ENCODE measurements at places on chromosomes 7 and 10.

DNA sequence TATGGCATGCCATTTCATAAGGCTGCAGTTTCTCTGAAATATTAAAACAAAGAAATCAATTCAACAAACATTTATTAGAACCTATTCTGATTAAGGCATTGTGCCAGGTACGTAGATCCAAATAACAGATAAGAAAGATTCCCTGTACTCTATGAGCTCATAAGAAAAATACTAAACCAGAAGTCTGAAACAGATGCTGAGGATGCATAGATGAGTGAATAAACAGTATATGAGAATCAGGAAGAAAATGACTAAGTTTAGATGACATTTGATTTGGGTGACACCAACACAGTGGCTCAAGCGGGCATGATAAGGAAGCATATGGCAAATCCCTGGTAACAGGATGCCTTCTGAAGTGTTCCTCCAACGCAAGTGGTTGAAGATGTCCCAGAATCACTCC lies 477.2 kb downstream of the PARD3 start:
- no peak for DNase-seq

GRCh38 chr10:119263951-119264617 lies 56.7 kb downstream of the GRK5 start:
- DNase-seq: no peak

DNA sequence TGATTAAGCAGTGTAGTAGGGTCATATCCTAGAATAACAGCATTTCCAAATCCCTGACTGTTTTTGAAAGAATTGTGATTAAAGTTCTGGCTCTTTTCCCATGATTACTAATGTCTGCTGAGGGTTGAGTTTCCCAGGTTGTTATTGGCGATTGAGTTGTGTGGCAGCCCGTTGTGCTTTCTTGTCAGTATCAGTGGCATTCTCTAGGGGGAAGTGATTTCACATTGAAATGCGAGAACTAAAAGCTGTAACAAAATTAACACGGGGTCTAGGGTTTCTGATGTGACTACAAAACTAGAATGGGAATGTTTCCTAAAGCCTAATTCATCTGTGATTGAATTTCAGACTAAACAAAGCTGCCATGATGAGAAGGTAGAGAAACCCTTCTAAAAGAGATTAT lies 349.4 kb downstream of the EXOC4 start:
- no peak for DNase-seq

DNA sequence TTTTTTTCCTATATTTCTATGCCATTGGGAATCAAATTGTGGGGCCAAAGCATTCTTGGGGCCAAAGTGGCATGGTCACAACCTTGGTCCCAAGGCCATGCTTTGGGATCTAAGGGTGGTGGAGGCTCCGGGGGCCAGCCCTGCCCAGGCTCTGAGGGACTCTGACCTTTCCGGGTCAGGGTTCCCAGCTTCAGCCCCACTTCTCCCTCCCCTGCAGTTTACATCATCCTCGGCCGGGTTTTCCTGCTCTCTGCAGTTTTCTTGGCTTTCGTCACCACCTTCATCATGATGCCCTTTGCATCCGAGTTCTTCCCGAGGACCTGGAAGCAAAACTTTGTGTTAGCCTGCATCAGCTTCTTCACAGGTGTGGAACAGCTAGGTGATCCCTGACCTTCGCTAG lies 8.5 kb downstream of the TMEM225B start:
- DNase-seq: no peak

- DNase-seq: no peak
Measured at GRCh38 chr10:14086596-14086995, 244.1 kb downstream of the FRMD4A start.

DNA sequence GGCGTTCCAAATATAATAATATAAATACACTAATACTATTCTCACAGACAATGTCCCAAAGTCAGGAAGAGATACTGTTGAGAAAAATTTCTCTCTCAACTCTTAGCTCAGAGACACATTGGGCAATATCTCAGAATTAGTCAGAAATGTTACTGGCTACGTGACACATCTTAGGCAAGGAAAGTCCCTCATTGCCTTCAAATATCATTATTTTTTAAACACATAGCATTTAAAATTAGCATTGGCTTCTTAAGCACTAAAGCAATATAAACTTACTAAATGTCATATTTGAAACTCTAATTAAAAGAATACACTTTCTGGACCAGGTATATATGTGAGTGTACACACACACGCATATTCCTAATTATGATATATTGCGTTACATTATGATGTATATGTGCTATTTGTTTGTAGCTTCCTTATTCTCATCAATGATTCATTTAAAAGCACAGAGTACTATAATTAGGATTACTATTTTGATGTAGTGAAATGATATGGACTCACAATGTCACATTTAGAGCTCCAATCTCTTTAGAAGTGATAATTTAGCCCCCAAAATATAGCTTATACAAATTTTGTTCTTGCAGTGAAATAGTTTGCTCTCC lies 255.8 kb downstream of the TWIST1 start:
- no peak for DNase-seq

- no peak for DNase-seq
Measured at GRCh38 chr10:51691135-51691534, 8.3 kb downstream of the CSTF2T start.

DNA sequence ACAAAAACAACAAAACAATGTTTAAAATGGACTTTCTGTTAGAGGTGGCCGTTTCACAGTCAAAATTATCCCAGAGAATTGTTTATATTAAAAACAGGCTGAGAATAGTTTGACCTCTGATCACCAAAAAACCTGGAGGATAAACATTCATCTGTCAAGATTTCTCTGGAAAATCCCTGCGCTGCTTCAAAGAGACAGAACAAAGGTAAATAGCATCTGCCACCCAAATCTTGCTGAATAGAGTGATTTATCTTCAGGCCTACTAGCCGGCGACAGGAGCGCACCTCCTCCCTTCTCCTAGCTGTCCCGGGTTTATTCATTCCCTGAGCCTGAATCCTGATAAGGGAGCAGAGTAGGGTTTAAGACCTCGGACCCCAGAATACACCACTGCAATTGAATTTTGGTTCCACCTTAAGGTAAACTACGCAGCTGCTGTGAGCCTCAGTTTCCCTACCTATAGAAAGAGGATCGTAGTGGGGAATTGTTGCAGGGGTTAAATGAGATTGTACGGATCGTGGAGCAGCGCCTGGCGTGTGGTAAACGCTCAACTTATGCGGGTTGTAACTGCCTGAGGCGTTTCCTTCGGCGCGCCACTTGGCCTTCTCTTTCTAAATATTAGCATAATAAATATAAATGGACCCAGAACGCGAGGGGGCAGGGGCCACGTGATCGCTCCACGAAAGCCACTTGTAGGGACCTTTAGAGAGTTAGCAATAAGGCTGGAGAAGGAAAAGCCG lies 498 bp upstream of the ST7 start:
- DNase-seq: no peak

DNA sequence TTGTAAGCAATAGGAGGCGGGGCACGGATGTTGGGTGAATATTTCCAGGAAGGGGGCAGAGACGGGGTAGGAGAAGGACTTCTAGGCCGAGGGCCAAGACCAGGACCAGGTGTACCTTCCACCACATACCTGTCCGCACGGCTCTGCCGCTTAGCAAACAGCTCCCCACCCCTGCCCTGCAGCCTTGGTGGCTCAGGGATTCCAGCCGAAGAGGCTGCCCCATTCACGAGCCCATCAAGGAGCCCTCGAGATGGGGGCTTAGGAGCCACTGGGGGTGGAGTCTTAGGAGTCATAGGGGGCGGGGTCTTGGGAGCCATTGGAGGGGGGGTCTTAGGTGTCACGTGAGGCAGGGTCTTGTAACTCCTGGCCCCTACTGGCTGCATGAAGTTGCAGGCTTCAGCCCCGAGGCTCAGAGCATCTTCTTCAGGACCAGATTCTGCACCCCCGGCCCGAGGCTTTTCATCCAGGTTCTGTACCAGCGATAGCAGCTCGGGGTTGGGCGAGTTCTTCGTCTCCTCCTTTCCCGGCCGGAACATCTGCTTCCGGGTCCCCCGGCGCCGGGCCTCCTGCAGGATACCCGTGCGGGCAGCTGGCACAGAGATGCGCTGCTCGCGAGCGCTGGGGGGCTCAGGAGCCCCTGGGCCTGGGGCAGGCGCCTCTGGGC lies 6.1 kb upstream of the MYOZ1 start:
- no peak for DNase-seq

DNA sequence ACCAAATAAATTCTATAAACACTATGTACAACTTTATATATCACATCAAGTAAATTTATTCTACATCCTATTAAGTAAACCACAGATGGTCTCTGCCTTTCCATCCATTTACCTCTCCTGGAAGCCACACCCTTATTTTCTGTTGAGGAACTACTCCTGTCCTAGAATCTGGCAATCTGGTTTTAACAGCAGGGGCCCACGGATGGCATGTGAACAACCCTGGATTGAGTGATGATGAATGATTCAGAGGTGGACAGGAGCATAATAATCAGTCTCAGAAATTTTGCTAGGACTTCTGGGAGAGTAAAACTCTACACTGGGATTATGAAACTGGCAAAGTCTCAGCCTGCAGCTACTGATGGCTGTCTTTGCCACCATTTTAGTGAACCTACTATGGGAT lies 54.1 kb downstream of the CDK6 start:
- DNase-seq: no peak

GRCh38 chr10:61793760-61794703 lies 107.5 kb upstream of the ARID5B start:
- DNase-seq: no peak

DNA sequence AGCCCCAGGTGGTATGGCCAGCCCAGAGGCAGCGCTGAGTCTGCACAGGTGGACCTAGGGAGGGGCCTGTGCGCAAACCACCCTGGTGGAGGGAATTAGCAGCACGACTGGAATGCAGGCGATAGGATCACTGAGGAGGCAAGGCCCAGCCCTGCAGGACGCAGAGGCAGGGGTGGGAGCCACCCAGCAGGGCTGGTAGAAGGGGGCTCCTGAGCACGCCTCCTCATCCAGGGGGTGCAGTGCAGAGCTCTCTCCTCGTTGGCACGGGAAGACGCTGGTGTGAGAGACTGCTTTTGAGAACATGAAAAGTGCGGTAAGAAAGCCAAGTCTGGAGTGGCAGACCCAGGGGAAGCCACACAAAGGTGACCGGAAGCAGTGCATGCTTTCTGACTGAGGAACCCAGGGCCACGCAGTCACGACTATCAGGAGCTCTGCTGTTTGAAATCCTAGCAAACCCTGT lies 6.0 kb downstream of the FXYD4 start:
- DNase-seq: no peak

DNA sequence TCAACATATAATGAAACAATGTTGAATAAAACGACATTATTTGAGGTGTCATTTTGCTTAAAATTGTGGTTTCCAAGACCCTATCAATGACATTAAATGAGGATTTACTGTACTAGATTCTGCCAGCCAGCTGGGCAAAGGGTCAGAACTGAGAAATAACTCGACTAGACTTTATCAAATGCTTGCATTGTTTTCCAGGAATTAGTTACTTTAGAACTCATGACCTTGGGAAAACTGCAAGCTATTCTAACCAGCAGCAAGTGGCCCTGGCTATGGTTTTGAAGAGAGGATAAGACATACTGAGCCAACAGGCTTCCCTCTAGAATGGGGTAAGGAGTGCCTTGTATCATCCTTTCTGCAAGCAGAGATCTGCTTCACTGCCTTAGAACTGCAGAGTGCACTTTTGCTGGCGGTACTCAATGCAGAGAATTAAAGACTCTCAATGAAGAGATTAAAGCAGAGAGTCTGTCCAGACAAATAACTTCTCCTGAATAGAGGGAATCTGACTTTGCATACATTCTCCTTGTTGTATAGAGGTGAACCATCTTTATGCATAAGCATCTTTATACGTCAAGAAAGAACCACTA lies 281.5 kb downstream of the ARL4A start:
- no peak for DNase-seq

DNA sequence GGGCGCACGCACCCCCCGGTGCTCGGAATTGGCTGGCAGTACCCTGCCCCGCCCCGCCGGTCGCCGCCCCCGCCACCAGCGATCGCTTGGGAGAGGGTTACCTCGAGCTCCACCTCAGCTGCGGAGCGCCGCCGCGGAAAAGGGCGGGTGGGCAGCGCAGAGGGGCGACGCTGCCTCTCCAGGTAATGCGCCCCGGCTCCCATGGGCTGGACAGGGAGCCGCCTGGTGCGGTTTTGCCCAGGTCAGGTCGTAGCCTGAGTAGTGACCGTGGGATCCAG lies 1.3 kb downstream of the PFKFB3 start:
- DNase-seq: peak; percentile 39

- no peak for DNase-seq
Measured at GRCh38 chr7:2821161-2821841, 22.8 kb downstream of the GNA12 start.

DNA sequence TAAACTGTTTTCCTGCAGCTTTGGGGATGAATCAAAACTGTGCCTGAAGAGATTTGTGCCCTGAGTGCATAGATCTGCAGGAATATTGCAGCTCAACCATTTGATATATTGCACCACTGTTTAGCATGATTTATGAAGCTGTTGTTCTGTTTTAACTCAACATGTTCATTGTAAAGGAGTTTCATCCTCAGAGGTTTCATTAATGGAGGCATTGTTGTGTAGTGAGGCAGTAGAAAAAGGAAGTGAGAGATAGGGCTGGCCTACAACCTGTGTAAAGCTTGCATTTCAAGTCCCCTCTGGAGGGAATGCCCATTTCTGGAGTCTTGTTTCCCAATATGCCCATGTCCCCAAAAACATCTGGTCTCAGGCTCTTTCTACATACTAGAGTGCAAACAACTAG lies 67.5 kb downstream of the DNAJC12 start:
- no peak for DNase-seq

DNA sequence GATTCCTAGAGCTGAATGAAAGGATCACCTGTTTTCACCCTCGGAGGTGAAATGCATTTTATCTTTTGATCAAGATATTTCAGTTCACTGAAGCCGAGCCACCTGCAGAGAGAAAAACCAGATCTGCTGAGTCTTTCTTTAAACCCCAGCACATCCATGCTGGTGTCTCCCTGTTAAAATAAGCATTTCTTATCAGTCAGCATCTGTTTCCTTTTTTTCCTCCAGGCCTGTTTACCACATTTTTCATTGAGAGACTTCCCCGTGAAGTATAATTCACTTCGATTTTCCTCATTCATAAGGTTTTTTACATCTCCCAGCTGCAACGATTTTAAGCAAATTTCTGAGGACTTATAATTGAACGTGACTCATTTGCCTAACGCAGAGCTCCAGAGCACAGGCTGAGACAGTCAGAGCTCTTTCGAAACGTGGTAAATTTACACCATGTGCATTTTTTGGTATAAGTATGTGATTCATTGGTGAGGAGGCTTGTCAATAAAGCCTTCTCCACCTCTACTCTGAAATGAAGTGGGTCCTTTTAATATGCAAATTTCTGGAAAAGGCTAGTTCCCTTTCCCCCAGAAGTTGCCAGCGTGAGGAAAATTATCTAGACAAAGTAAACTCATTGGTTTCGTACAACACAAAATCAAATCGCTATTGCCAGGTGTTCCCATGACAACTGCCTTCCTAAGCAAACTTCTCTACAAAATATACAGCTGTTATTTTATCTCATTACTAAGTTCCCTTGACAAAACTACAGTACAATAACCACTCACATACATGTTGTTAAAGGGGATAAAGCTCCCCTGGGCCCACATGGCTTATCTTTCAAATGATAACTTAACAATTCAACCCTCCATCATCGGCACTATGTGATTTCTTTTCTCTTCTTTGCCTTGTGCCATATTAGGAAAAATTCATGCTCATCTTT lies 374.8 kb upstream of the AKR1E2 start:
- DNase-seq: no peak

- no peak for DNase-seq
Measured at GRCh38 chr7:36287371-36288241, 102.1 kb upstream of the ANLN start.
